ENCODE measurements at places on chromosomes 1 and 21.

DNA sequence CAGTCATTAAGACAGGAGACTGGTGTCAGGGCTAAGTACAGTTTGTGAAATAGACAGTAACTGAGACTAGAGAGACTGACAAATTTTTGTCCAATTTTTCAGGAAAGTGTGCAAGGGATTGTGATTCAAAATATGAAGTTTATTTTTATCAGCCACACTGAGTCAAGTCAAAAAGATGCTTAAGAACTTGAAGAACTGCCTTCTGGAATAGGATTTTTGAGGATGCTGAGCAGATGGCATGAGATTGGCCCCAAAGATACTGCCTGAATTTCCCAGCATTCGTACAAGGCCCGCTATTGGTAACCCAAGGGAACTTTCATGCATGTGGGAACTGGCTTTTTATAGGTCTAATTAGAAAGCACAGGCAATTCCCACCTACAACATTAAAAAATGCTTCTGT lies 610.0 kb downstream of the LMO4 start:
- no peak for DNase-seq

DNA sequence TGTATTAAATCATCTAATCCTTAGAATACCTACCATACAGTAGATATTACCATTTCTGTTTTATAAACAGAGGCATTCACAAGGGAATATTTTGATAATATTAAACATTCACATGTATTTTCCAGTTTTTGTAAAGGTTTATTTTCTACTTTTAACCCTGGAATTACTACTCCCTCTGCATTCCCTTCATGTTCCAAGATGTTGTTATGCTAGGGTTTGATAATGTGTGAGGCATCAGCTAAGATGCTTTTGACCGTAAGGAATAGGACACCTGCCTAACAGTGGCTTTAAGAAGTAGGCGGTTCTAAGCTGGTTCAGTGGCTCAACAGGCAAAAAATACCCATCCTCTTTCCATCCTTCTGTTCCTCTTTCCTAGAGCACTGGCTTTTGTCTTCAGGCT lies 131.9 kb upstream of the USP24 start:
- DNase-seq, result no peak

GRCh38 chr21:27079636-27080240 lies 112.8 kb upstream of the ADAMTS5 start:
- DNase-seq, result no peak

- no peak for DNase-seq
These were observed 85.3 kb downstream of the C1orf21 start for GRCh38 chr1:184472136-184472535.

GRCh38 chr21:44723177-44724131 lies 12.1 kb upstream of the TSPEAR start:
- DNase-seq, result no peak

DNA sequence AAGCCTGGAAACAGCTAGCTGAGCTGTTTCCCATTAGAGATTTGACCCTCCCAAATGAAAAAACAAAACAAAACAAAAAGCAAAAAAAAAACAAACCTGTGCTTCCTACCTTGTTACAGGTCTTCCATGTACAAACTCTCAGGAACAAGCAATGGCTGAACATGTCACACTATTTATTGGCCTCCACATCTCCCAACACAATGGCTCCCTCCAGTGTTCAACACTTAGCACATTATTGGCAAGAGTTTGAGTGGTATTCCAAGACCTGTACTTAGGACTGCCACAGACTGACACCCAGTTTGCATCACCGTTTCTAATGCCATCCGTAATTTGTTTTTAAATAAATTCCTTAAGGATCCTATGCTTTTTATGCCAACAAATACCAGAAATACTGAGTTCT lies 195.0 kb upstream of the OLFM3 start:
- peak; percentile 26 for DNase-seq

DNA sequence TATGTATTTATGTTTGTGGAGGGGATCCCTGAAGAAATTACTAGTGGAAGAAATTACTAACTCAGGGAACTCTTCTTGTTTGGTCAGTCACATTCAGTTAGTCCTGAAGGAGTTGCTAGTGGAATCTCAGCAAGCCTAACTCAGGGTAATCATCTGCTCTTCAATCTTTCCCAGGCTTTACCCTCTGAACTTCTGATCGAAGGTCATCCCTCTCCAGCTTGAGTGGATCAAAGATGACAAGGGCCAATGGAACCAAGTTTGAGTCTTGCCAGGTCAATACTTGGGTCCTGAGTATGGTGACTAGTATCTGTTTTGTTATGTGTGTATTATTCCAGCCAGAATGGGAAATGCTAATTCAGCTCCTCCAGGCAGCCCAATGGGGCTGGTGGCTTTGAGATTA lies 49.3 kb downstream of the CFH start:
- no peak for DNase-seq

DNA sequence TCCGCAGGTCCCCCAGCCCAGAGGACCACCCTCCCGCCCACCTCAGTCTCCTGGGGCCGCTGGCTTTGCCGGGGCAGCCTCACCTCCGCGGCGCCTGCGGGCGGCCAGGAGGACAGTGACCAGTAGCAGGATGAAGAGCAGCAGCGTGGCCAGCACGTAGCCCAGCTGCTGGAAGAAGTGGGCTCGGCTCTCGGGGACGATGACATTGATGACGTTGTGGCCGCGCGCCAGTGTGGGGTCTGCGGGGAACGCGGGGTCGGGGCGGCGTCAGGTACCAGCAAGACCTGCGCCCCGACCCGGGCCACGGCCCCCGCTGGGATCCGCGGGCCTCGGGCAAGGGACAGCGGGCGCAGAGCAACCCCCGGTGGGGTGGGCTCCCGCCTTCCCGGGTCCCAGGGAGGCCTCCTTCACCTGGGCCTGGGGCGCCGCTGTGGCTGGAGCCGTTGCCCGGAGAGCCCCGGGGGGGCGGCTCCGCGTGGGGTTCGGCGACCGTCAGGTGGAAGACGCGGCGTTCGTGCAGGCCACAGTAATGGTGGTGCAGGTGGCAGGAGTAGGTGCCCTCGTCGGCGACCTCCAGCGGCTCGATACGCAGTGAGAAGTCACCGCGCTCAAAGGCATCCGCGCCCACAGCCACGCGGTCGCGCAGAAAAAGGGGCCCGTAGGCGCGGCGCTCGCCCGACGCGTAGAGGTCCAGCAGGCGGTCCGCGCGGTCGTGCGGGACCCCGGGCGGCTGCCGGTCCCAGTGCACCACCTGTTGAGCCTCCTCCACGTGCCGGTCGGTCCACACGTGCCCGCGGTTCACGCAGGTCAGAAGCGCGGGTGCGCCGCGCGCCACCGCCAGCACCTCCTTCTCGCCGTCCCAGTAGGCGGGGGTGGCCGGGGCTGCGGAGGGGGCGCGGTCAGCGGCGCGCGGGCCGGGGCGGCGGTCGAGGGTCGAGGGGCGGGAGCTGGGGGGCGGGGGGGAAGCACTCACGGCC lies 3.8 kb downstream of the MXRA8 start:
- DNase-seq, result no peak

GRCh38 chr1:40530735-40531380 lies 579 bp upstream of the ZNF684 start:
- no peak for DNase-seq

GRCh38 chr1:229087339-229087738 lies 183.6 kb upstream of the RAB4A start:
- DNase-seq, result no peak

- DNase-seq, result no peak
These were observed 28.9 kb downstream of the EPHX1 start for GRCh38 chr1:225838793-225839192.

DNA sequence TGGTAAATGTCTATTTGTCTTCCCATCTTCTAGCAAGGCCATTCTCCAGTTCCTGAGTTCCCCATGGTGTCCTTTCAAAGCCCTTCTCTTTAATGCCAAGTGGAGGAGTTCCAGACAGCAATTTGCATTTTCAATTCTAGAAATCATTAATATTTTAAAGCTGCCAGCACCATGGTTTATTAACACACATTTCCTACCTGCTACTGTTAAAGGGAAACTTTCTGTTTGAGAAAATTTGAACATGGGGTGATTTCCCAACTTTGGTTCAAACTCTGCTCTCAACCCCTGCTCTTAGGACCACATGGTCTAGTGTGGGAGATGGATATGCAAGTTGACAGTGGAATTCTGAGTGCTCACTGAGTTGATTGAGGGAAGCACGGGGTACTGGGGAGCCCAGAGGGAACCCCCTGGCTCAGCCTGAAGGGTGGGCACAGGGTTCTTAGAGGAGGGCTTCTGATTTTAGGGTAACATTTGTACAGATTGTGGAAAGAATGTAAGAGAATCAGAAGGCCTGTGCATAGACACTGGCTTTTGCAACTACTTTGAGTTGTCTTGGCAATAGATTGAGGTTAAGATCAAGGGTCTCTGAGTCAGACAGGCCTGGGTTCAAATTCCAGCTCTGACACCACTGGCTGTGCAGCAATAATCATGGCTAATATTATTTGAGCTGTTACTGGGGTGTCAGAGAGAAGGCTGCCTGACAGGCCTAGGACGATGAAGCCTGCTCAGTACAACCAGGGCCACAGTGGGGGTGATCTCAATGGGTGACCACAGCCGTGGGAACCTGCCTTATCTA lies 97.8 kb downstream of the BEND5 start:
- no peak for DNase-seq

DNA sequence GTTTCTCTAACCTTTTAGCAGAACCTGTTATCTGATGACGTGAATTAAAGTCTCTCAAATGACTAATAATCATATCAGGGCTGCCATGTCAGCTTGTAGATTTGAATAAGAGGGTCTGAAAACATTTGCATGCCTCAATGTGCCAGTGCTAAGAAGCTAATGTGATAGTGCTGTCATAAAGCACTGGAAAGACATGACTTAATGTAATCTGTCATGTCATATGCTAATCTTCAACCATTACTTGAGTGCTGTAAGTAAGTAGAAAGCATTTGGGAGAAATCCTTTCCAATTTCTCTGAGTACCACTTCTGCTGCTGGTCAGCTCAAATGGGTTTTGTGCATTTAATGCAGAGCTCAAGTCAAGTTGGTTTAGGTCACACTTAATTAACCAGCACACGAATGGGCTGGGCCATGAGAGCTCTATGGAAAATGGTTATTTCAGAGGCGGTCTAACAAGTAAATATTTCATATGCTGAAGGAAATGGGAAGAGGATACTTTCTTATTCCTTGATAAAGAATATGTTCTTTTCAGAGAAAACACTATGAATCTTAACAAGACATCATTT lies 609.2 kb downstream of the LMO4 start:
- DNase-seq, result no peak

DNA sequence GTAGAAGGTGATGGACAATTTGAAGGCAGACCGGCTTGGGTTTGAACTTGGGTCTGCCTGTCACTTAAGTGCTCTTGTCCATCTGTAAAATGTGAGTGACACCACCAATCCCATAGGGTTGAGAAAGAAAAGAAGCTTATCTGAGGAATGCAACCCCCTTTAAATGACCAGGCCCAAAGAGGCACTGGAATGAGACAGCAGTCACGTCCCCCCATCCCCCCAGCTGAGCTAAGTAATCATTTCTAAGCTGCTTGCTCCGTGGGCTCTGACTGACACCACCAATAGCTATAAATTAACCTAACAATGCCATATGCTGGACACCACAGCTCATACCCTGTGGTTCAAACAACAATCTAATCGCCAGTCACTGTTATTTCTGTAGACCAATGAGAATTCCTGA lies 15.1 kb downstream of the LCA5L start:
- DNase-seq, result no peak

- DNase-seq, result no peak
These were observed 18.9 kb downstream of the ITLN2 start for GRCh38 chr1:160935527-160936258.

- DNase-seq, result no peak
These were observed 63.4 kb downstream of the B3GALT5 start for GRCh38 chr21:39675993-39676661.

DNA sequence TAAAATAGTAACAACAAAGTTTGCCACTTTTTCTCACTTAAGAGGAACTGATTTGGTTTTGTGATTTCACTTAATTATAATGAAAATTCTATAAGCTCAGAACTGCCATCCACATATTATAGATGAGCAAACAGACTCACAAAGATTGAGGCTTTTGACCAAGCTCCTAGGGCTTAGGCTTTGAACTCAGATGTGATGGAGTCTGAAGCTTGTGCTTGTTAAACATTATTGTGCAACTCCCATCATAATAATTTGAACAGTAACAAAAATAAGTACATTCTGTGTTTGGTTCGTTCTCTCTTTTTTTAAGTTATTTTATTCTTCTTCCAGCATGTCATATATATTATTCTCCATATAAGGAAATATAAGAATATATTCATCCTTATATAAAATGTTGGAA lies 403.4 kb downstream of the PTPRC start:
- DNase-seq, result no peak

GRCh38 chr1:218496561-218496960 lies 151.4 kb downstream of the TGFB2 start:
- peak; percentile 100 for DNase-seq

DNA sequence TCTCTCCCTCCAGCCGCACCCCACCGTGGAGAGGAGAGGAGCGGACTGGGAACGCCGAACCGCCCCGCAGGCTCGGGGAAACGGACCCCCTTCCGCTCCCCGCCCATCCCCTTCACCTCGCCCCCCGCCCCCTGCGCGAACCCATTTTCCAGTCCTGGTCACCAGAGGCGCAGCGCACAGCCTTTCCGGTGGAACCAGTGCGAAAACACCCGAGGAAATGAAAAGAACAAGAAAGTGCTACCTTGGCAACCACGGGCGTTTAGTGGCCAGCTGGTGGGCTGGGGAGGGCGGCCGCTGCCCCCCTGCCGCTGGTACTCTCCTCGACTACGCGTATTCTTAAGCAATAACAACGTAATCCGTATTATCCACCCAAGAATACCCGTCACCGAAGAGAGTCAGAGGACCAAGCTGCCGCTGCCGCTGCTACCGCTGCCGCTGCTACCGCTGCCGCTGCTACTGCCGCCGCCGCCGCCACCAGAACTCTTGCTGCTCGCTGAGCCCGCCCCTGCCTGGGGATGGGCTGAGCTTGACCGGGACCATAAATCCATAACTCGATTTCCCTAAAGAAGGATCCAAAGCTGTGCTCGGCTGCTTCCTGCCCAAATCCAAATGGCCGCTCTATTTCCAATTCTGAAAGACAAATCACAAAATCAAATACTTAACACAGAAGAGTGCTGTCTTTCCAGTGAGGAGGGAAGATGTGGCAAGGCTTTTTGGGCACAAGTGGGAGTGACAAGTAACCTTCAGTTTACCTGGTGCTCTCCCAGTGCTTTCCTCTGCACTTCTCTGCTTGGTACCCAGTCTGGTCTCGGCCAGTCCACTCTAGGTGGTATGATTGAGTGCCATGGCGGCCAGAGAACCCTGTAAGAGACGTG lies 125.2 kb upstream of the DPYD start:
- peak; percentile 71 for DNase-seq

DNA sequence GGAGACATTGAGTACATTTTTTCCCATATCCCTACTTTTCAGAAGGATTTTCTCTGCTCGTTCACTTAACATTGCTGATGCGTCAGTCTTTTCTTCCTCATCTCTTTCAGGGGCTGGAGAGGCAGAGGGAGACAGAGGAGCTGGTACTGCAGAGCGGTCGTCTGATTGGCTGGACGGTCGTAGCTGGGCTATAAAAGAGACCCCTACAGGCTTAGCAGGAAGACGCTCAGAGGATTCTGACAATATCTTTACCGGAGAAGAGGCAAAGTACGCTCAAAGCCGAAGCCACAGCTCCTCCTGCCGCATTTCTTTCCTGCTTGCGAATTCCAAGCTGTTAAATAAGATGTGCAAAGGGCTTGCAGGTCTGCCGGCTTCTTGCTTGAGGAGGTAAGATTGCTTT lies at the start of gene RGS4:
TSS of gene RGS4 (plus strand) at position 220 of the 400 bp plus-strand sequence. CDS start at position 344, 124 bp downstream.
- DNase-seq, result peak; percentile 96

All from EL (cell line).